ENCODE measurements at places on chromosomes 7 and 10. TPM values are rescaled to one million over a fixed set of nuclear protein-coding genes. Genes with fewer than 3 reads are reported as not detected.

The FXYD4 gene
- total RNA-seq, result 0.44 TPM

The MYO1G gene
- 0.58 TPM for total RNA-seq

The CUZD1 gene
- total RNA-seq, result 1.0 TPM

The SPDYE3 gene
- total RNA-seq, result not detected

The SLC26A4 gene
- 0.75 TPM for total RNA-seq

The MBL2 gene
- total RNA-seq, result not detected

DNA sequence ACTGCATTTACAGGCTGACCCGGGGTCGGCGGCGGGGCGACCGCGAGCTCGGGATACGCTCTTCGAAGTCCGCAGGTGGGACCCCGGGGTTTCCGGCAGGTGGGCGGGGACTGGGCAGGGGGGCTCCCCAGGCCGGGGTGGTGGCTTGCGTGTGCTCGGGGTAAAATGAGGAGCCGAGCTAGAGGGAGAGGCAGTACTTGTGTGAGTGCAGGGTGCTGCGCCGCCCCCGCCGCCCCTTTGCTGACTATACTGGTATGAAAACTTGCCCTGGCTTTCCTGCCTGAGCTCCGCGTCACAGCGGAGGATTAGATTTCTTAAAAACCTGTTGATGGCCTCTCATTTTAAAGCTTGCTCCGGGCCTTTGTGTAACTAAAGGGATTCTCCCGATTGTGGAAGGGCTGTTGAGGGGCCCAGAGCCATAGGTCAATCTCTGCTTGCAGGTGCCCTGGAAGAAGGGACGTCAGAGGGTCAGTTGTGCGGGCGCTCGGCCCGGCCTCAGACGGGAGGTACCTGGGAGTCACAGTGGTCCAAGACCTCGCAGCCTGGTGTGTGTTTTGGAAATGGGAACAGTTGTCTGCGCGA is 488 bp downstream of the ARMC10 start:
- H3K36me3 ChIP-seq, result no peaks in the 10 kb centered on the region
- H3K4me1 ChIP-seq, result peaks cover 13% of the 10 kb centered on the region
- peak overlapping the region; percentile 86 for H3K4me3 ChIP-seq
- peak overlapping the region; percentile 80 for H3K27ac ChIP-seq
- H3K27me3 ChIP-seq, result no peaks in the 10 kb centered on the region

DNA sequence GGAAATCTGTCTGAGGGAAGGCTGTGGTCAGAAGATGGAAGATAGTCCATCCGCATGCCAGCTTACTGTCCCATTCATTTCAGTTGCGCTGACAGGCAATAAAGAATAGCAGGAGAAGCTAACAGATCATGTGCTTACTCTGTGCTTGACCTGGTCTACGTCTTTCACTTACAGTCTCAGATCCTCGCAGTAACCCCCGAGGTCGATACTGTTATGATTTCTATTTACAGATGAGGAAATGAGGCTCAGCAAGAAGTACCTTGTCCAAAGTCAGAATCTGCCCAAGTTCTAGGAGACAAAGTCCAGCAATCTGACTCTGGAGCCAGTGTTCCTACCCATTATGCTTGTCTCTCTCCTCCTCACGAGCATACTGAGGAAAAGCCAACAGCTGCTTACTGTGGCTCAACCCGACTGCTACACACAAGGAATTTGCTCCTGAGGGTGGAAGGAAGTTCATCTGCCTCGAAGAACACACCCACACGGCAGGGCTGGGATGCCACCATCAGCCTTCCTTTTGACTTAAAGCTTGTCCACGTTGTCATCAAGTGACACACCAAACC is 74.2 kb downstream of the MINPP1 start:
- H3K36me3 ChIP-seq, result no peaks in the 10 kb centered on the region
- no peaks in the 10 kb centered on the region for H3K27me3 ChIP-seq
- no peak overlapping the region for H3K4me3 ChIP-seq

- no peak overlapping the region for H3K27ac ChIP-seq
- no peaks in the 10 kb centered on the region for H3K27me3 ChIP-seq
- H3K4me1 ChIP-seq, result no peaks in the 10 kb centered on the region
- no peak overlapping the region for H3K4me3 ChIP-seq
- DNase-seq, result no peak
These were observed 128.4 kb upstream of the PHYHIPL start for GRCh38 chr10:59047957-59048618.

DNA sequence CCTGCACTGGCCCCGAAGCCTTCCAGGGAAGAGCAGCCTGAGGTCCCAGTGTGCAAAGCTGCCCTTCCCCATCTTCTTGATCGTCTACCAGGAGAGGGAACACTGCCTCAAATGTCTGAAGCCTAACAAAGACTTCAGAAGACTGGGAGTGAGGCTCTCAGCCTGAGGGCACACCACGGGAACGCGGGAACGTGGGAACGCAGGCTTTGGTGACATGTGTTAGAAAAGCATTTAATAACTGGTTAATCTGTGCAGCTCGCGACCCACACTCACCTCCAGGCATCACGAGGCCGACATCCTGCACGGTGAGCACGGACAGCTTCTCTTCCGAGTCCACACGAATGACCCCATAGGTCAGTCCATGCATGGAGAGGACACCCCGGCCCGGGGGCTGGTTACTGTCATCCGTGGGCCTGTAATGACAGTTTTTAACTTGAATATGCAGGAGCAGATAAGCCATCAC is 234.0 kb downstream of the ZMYND11 start:
- H3K27ac ChIP-seq, result peak overlapping the region; percentile 29
- H3K4me3 ChIP-seq, result no peak overlapping the region
- no peaks in the 10 kb centered on the region for H3K27me3 ChIP-seq
- H3K4me1 ChIP-seq, result peaks cover 32% of the 10 kb centered on the region
- peaks cover 50% of the 10 kb centered on the region for H3K36me3 ChIP-seq

DNA sequence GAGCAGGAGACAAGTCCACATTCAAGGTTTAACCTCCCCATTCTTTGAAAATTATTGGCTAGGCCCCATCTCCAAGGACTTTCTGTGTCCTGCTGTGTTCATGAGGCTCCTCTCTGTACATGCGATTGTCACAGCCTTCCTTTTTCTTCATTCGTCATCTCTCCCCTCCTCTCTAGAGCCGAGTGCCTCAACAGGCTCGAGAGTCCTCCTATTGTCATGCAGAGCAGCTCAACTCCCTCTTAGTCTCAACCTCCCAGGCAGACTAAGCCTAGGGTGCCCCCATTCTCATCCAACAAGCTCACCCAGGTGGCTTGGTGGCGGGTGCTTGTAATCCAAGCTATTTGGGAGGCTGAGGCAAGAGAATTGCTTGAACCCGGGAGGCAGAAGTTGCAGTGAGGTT is 35.1 kb upstream of the SAMD8 start:
- DNase-seq, result no peak
- no peaks in the 10 kb centered on the region for H3K27me3 ChIP-seq

DNA sequence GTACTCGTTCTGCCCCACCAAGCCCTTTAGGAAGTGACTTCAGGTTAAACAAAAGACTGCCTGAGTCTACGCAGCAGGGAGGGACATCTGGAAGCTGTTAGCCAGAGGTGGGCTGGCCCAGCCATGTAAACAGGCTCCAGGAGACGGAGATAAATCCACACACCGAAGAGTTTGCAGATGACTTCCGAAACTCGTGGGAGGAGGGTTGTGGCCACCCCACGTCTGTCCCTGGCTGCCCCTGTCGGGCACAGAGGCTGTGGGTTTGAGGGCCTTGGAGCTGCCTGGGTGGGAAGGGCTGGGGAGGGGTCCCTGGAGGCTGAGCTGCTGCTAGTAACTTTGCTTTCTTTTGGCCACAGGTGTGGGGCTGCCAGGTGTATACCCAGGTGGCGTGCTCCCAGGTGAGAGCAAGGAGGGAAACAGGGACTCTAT is 15.6 kb downstream of the ELN start:
- H3K27ac ChIP-seq, result no peak overlapping the region
- peak; percentile 86 for DNase-seq
- peaks cover 12% of the 10 kb centered on the region for H3K36me3 ChIP-seq
- H3K4me1 ChIP-seq, result peaks cover 39% of the 10 kb centered on the region
- H3K27me3 ChIP-seq, result peaks cover 3% of the 10 kb centered on the region
- no peak overlapping the region for H3K4me3 ChIP-seq

GRCh38 chr7:38824948-38825347 is 84.0 kb downstream of the VPS41 start:
- no peaks in the 10 kb centered on the region for H3K36me3 ChIP-seq
- no peaks in the 10 kb centered on the region for H3K27me3 ChIP-seq
- H3K4me3 ChIP-seq, result no peak overlapping the region
- H3K27ac ChIP-seq, result no peak overlapping the region
- no peaks in the 10 kb centered on the region for H3K4me1 ChIP-seq

DNA sequence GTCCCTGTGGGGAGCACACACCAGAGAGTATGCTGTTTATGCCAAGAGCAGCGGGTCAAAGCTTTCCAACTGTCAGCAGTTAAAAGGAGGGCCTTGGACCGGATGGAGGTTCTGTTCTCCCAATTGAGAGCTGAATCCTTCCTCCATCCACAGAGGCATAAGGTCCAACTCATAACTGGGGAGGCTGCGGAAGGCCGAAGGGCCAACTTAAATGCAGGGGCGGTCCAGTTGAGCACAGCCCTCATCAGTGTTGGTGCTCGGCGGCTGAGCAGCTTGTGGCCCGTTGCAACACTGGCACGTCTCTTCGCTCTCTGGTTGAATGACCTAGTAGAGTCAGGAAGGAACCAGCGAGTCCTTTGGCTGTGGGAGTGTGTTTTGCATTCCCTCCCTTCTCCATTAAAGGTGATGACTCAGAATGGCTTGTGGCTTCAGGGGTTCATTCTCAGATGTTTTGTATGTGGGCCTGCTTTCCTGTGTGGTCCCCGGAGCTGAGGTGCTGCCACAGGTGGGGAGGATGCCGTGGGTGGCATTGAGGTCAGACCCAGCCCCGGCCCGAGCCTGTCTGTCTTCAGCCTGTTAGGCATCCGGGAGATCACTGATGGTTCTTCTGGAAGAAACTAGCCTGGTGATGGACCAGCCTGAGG is 44.8 kb upstream of the DMBT1 start:
- DNase-seq, result peak; percentile 54
- no peak overlapping the region for H3K4me3 ChIP-seq
- peaks cover 15% of the 10 kb centered on the region for H3K4me1 ChIP-seq
- H3K36me3 ChIP-seq, result peaks cover 11% of the 10 kb centered on the region
- H3K27me3 ChIP-seq, result no peaks in the 10 kb centered on the region

- no peak overlapping the region for H3K27ac ChIP-seq
- no peaks in the 10 kb centered on the region for H3K36me3 ChIP-seq
- no peak overlapping the region for H3K4me3 ChIP-seq
- no peaks in the 10 kb centered on the region for H3K27me3 ChIP-seq
These were observed 551.0 kb upstream of the AUTS2 start for GRCh38 chr7:69047151-69047754.

DNA sequence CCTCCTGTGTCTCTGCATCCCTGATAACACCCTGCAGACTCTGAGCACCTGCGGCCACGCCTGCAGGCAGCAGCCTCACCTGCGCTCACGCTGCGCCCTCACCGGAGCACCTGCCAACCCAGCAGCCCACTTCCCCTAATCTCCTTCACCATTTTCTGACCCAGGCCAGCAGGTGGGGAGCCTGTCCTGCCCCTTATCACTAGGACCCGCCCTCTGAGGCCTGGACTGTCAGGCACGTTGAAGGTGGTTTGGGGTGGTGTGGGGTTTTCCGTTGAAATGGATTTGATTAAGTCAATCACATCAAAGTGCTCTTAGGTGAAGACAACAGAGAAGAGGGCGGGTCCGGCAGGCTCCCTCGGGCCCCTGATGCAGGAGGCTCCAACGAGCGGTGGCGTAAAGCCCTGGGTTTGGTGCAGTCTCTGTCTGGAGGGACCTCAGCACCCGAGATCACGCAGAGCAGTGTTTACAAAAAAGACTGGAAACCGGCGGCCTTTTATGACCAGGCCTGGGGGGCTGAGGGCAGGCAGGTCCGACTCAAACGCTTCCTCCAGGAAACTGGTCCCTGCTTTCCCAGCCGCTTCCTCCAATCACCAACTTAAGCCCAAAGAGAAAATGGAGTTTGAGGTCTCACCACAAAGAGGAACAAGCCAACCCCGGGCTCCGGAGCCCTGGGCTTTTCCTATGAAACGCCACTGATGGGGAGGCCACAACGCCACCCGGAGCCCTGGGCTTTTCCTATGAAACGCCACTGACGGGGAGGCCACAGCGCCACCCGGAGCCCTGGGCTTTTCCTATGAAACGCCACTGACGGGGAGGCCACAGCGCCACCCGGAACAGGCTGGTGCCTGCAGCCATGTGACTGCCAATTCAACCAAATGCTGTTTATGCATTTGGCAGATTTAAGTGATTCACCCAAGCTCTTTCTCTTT is 45.5 kb downstream of the DPYSL4 start:
- peaks cover 70% of the 10 kb centered on the region for H3K4me1 ChIP-seq
- H3K27me3 ChIP-seq, result peaks cover 2% of the 10 kb centered on the region
- H3K4me3 ChIP-seq, result no peak overlapping the region
- peak; percentile 70 for DNase-seq
